ENCODE measurements at places on chromosomes 7 and 10. TPM values are rescaled to one million over a fixed set of nuclear protein-coding genes. Genes with fewer than 3 reads are reported as not detected.

- no peak for DNase-seq
These were observed 7.1 kb downstream of the R3HCC1L start for GRCh38 chr10:98141484-98142073.

GRCh38 chr10:13399752-13400151 lies 51.7 kb upstream of the SEPHS1 start:
- DNase-seq = no peak

DNA sequence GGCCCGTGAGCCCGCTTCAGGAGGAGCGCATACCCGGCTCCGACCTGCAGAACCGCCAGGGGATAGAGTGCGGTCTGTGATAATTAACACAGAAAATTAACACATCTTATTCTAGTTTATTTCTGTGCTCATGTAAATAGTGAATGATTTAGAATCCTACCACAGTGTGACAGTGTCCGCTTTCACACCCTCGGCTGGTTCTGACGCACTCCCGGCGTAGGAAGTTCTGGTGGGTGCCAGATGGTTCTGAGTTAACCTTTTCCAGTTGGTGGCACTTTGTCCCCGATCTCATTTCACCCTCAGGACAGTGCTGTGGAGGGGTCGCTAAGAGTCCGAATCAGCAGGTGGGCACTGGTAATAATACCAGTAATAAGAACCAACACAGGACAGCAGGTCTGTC lies 28.3 kb upstream of the FXYD4 start:
- DNase-seq = no peak

GRCh38 chr10:125593644-125594043 lies 89.3 kb downstream of the TEX36 start:
- DNase-seq = no peak

GRCh38 chr7:110868458-110868857 lies 222.5 kb upstream of the LRRN3 start:
- DNase-seq = no peak

GRCh38 chr7:11208883-11209465 lies 235.3 kb downstream of the PHF14 start:
- DNase-seq = no peak

GRCh38 chr7:41809116-41809515 lies 106.2 kb upstream of the INHBA start:
- DNase-seq = no peak

DNA sequence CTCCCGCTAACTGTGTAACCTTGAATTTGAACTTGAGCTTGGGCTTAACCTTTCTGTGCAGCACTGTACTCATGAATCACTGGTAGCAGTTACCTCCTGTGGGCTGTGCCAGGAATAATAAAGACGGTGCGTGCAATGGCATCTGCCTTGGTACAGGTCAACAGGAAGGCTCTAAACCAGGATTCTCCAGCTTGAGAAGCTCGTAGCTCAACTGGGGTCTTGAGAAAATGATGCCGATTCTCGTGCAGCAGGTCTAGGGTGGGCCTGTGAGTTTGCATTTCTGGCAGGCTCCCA lies 112.5 kb upstream of the ANLN start:
- DNase-seq = no peak

- DNase-seq = no peak
These were observed 58.8 kb downstream of the SORBS1 start for GRCh38 chr10:95502377-95502776.

- DNase-seq = no peak
These were observed 137.5 kb upstream of the MGMT start for GRCh38 chr10:129329385-129330055.

GRCh38 chr10:17109046-17109445 lies 20.6 kb downstream of the CUBN start:
- no peak for DNase-seq

- DNase-seq = no peak
These were observed 111.7 kb upstream of the GJD4 start for GRCh38 chr10:35493196-35494118.

GRCh38 chr10:97747573-97747972 lies 10.6 kb downstream of the ZFYVE27 start:
- DNase-seq = no peak

GRCh38 chr7:24854866-24855265 lies 97.6 kb upstream of the GSDME start:
- DNase-seq = no peak

DNA sequence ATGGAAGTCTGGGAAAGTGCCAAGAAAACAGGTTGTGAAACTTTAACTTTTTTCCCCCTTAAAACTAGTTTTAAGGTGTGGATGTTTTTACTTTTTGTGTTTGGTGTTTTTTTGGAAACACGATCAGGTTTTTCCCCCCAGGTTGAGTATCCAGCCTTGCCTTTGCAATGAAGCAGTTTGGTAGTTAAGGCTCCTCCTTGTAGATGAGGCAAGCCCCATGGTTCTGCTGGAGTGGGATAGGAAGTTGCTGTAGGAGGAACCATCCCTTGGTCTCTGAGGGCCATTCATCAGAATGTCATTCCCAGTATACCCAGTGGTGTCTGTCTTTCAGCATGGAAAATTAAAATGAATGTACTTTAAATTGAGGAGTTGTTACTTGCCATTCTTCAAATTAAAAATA lies 2.7 kb downstream of the CUL1 start:
- no peak for DNase-seq

DNA sequence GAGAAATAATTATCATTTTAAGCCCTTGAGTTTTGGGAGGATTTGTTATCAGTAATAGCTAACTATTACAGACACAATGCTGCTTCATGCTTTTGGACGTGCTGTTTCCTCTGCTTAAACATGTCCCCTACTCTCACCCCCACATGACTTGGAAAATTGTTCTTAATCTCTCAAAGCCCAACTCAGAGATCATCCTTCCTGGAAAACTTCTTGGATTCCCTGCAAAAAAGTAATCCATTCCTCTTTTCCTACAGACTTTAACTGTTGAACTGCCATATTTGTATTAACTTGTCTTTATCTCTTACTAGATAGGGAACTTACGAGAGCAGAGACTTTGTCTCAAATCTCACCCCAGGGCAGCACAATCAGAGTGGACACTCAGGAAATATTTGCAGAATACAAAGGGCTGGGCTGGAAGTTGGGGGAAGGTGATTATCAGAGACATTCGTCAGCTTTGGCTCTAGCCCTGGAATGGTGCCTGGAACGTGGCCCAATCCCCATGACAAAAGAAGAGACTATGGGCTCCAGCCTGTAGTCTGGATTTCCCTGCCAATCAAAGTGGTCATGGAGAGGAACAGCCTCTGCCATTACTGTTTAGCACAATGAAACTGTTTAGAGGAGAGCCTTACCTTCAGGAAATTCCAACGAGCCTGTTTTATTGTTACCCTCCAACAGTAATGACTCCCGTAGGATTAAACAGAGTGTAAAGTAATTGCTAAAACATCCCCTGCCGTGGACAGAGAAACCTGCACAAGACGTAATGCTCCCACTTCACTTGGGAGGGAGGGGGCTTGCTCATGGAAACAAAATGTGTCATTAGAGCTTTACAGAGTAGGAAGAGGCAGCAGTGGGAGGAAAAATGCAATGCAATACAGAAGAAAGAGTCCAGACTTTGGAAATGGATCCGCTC lies 140.4 kb upstream of the AUTS2 start:
- DNase-seq = no peak

DNA sequence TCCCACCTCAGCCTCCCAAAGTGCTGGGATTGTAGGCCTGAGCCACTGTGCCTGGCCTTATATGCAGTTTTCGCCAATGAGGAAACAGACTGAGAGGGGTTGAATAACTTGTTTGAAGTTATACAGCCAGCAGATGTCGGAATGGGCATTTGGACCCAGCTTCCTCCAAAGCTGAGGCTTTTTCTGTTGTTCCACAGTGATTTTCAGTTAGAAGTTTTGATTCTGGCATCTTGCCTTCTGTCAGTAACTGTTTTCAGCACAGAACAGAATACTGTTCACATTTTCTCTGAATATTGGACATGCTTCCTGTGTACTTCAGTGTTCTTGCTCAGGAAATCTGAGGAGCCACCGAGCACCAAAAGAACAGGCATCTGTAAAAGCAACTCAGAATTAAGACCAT lies 287.2 kb downstream of the CAMK1D start:
- no peak for DNase-seq

DNA sequence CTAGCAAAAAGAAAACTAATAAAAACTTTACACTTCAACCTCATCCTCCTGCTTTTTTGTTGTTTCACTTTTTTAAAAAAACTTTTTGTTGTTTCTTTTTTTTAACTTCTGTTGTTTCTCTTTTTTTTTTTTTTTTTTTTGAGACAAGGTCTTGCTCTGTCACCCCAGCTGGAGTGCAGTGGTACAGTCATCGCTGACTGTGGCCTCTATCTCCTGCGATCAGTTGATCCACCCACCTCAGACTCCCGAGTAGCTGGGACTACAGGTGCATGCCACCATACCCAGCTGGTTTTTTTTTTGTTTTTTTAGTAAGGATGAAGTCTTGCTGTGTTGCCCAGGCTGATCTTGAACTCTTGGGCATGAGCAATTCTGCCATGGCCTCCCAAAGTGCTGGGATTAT lies 58.0 kb upstream of the HELLS start:
- no peak for DNase-seq

DNA sequence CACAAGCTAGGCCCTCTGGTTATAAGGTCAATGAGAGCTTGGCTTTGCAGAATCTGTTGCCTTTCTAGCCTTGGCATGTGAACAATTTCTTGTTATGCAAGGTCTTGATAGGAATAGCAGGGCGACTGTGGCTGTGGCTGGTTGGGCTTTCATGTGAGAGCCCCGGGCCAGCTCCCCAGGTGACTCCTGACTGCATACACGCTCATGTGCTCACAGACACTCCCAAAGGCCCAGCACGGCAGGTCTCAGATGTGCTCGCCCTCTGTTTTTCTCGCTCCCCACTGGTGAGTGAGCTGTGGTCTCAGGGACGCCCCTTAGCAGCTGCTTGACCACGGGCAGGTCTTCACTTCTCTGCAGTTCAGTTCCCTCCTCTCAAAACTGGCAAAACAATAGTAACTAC lies 37.1 kb upstream of the ZNF32 start:
- DNase-seq = no peak

GRCh38 chr7:139457153-139457946 lies 26.1 kb downstream of the KLRG2 start:
- DNase-seq = no peak

DNA sequence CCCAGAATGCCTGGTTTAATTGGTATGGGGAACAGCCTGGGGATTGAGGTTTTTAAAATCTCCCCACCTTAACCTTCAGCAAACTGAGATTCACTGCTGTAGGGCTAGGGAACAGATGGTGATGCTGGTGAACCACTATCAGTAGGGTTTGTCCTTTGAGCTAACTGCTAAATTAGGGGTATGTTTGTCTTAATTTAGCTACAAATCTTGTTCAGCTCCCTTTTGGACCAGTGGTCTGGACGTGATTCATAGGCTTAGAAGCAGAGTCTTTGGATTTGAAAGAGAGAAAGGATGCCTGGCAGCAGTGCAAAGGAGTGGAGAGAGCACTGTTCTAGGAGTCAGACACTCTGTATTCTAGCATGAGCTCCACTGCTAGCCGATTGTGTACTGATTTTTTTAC lies 2.8 kb downstream of the HDAC9 start:
- DNase-seq = no peak

The TDRD1 gene
- polyA plus RNA-seq = 0.24 TPM

The CYP3A5 gene
- polyA plus RNA-seq = 17.9 TPM

The CLDN3 gene
- 10.1 TPM for polyA plus RNA-seq

The LIPM gene
- polyA plus RNA-seq = not detected

The WIPF3 gene
- polyA plus RNA-seq = 1.1 TPM

The NODAL gene
- 1.1 TPM for polyA plus RNA-seq

The CASP7 gene
- 49.6 TPM for polyA plus RNA-seq

The TCAF2 gene
- polyA plus RNA-seq = 5.6 TPM

The TYW1B gene
- 8.0 TPM for polyA plus RNA-seq

The SMO gene
- polyA plus RNA-seq = 58.7 TPM

The GPRIN2 gene
- 13.5 TPM for polyA plus RNA-seq

The PTTG1IP2 gene
- not detected for polyA plus RNA-seq

The ZNF775 gene
- polyA plus RNA-seq = 4.0 TPM

The SLC39A12 gene
- polyA plus RNA-seq = not detected

The DLD gene
- 79.0 TPM for polyA plus RNA-seq

The MYPN gene
- polyA plus RNA-seq = 0.07 TPM

The PDK4 gene
- 38.3 TPM for polyA plus RNA-seq
